ENCODE measurements at places on chromosomes 6 and 20. TPM values are rescaled to one million over a fixed set of nuclear protein-coding genes. Genes with fewer than 3 reads are reported as not detected.

GRCh38 chr6:15280028-15280427 lies 34.2 kb downstream of the JARID2 start:
- no peak for DNase-seq

DNA sequence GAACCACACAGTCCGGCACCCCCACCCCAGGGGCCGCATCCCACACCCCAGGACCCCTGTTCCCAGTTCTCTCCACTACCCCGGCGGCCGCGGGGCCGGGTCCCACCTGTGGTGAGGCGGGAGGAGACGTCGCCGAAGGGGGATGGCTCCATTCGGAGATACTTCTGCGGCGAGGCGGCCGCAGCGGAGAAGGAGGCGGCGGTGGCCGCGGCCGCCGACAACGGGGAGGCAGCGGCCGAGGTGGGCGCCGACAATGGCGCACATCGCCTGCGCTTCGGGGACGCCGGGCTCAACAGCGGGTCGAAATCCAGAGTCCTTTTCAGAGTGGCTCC lies 723 bp downstream of the AKIRIN2 start:
- DNase-seq, result no peak

DNA sequence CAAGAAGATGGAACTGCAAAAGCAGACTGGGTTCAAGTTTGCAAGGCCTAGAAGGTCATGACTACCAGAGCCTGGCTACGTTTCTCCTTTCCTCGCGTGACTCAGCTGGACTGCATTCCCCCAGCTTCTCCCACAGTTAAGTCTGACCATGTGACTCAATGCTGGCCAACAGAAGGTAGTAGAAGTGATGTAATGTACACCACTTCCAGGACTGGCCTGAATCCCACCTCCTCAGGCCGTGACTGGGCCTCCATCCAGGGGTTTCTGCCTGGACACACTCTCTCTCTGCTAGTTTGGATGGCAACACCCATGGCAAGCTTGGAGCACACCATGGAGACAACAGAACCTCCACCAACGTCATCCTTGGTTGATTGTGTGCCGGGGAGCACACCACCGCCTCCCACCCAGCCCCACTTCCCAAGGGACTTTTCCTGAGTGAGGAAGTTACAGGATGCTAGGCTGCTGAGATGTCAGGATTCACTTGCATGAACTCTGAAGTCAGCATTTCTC lies 112.0 kb upstream of the CDYL start:
- no peak for DNase-seq

DNA sequence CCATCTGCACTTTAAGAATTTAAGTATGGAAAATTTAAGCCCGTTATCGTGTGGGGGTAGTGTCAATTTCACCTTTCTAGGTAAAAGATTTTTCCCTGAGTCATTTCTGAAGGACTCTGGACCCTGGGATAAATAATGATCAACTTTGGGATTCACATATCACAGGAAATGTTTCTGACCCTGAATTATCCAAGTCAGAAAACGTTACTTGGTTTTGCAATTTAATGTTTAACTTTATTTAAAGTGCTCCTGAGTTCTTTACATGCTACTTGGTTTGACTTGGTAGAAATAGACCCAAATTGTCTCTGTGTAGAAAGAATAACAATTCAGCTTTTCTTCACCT lies 1.5 kb upstream of the SLC17A3 start:
- DNase-seq, result no peak

The MYLK2 gene
- 0.79 TPM for polyA plus RNA-seq
